Left lung (tissue), 14 donors: ENCODE measurements at places on chromosomes 12 and 14. TPM values are rescaled to one million over a fixed set of nuclear protein-coding genes. Genes with fewer than 3 reads are reported as not detected.
A peak's percentile ranks its signal among the peaks of the same experiment; 100 is the strongest.

GRCh38 chr14:39446131-39446744 lies 14.0 kb upstream of the FBXO33 start:
- H3K4me1 ChIP-seq: no peaks in the 10 kb centered on the region
- H3K4me3 ChIP-seq: no peak overlapping the region
- no peaks in the 10 kb centered on the region for H3K27me3 ChIP-seq
- no peaks in the 10 kb centered on the region for H3K36me3 ChIP-seq

DNA sequence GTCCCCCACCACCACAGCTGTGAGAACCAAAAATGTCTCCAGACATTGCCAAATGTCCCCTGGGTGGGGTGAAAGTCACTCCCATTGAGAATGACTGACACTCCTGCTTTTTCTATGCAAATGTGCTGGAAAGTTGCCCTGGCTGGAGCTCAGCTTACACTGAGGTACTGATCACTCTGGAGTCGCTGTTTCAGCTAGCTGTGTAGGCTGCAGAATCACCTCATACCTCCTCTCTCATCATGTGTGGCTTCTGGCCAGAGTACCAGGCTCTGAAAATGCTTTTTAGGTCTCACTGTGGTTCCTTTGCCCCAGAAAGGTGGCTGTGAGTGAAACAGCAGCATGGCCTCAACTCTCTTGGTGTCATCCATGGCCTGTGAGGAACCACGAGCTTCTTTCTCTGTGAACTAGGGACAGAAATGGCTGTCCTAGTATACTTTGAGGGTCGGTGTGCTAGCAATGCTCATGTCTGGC lies 414.4 kb downstream of the DPF3 start:
- peak; percentile 21 for DNase-seq
- no peak overlapping the region for H3K4me3 ChIP-seq
- H3K27me3 ChIP-seq: no peaks in the 10 kb centered on the region
- peaks cover 3% of the 10 kb centered on the region for H3K4me1 ChIP-seq
- no peaks in the 10 kb centered on the region for H3K36me3 ChIP-seq
- no peak overlapping the region for H3K27ac ChIP-seq

DNA sequence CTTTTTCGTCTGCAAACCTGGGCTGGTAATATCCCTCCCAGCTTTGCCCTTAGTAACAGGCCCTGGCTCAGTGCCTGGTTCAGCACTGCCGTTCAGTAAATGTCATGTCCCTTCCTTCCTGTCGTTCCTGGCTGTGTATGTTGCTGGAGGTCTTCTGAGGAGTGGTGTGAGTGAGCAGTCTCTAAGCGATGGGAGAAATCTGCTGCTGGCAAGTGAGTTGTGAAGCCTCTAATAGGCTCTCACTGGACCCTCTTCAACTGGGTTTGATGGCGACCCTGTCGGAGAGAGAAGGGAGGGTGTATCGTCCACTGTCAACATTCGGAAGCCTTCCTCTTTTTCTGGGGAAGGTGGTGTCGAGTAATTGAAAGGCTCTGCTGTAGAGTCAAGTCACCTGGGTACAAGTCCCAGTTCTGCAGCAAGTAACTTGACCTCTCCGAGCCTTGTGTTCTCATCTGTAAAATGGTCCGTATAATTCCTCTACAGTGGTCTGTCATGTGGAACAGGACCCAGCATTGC lies 62.8 kb downstream of the HRK start:
- peak overlapping the region; percentile 92 for H3K27ac ChIP-seq
- H3K36me3 ChIP-seq: no peaks in the 10 kb centered on the region
- H3K27me3 ChIP-seq: no peaks in the 10 kb centered on the region
- DNase-seq: no peak
- no peaks in the 10 kb centered on the region for H3K4me1 ChIP-seq

The GALNT6 gene
- total RNA-seq: 21.8 TPM

GRCh38 chr14:71231521-71232393 lies 324.5 kb downstream of the PCNX1 start:
- H3K4me3 ChIP-seq: no peak overlapping the region
- DNase-seq: no peak
- no peaks in the 10 kb centered on the region for H3K4me1 ChIP-seq

DNA sequence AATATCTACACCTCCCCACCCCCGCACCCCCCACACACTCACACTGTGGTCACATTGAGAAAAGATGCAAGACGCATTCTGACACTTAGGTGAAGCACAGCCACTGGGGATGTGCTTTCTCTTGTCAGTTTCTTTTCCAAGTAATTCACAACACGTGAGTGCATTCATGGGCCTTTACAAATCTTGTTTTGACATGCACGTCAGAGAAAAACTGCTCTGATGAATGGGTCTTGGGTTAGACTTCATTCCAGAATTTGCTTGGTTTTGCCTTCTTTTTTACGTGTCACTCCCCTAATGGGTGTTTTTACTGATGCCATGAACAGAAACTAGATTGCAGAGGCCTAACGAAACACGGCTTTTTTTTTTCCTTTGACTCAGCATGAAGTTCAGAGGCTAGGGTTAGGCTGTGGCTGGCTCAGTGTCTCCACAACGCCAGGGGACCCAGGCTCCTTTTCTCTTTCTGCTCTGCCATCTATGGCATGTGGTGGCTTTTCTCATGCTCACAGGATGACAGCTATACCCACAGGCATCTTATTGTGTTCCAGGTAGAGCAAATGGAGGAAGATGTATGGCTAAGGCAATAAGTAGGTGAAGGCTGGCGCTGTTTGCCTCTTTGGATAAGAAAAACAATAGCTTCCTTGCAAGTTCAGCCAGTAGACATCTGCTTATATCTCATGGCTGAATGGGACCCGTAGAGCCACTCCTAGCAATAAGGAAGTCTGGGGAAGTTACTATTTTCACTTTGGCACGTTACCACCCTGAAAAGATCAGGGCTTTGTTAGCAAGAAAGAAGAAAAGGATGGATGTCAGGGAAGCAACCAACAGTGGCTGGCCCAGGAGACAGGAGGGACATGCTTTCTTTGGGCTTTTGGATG lies 253.3 kb downstream of the SLC15A4 start:
- H3K36me3 ChIP-seq: no peaks in the 10 kb centered on the region
- H3K4me1 ChIP-seq: no peaks in the 10 kb centered on the region
- DNase-seq: no peak
- no peak overlapping the region for H3K4me3 ChIP-seq

The AHNAK2 gene
- 22.1 TPM for total RNA-seq

- no peaks in the 10 kb centered on the region for H3K27me3 ChIP-seq
- no peak overlapping the region for H3K4me3 ChIP-seq
- H3K4me1 ChIP-seq: no peaks in the 10 kb centered on the region
- no peak overlapping the region for H3K27ac ChIP-seq
- peaks cover 90% of the 10 kb centered on the region for H3K36me3 ChIP-seq
Observed at GRCh38 chr12:105167346-105167745, 59.8 kb downstream of the WASHC4 start.

The C1RL gene
- 72.7 TPM for total RNA-seq

DNA sequence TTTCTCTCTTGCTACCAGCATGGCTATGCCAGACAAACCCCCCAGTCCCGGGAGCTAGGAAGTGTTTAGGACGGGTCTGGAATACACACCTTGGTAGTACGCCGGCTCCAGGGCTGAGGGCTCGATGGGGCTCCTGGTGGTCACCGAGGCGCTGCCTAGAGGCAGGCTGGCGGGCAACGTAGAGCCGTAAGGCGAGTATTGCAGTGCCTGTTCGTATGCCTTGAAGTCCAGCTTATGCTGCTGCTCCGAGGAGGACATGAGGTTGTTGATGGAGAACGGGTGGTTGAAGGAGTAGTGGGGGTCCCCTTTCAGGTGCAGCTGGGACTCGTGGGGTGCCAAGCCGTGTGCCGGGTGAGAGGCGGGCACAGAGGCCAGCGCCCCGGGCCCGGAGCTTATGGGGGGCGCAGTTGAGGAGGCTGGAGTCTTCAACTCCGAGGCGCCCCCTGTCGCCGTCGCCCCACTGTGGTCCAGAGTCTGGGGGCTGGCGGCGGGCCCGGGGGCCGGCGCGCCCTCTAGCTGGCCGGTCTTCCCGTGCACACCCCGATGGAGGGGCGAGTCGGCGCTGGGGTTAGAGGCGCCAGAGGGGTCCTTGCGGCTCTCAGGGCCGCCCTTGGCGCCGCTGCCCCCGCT lies 3.6 kb downstream of the FOXA1 start:
- DNase-seq: no peak
- peaks cover 100% of the 10 kb centered on the region for H3K27me3 ChIP-seq
- H3K36me3 ChIP-seq: no peaks in the 10 kb centered on the region
- H3K4me1 ChIP-seq: no peaks in the 10 kb centered on the region
- H3K27ac ChIP-seq: peak overlapping the region; percentile 73
